Heart right ventricle (tissue), 16 donors: ENCODE measurements at places on chromosomes 2 and 18.

DNA sequence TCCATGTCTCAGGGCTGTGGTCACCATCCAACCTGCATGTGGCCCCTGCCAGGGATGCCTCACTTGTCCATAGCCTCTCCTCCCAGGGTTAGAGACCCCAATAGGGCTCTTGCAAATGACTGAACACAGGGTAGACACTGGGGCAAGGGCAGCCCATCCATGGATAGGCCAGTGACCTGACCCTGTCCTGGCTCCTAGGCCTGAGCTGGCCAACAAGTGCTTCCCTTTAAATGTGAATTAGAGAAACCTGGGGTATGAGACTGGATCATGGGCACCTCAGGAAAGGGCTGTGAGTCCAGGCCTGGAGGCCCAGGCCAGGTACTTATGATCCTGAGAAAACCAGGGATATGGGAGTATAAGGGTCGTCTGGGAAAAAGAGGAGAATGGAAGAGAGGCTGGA, 64.5 kb downstream of the COPS8 start:
- no peak for DNase-seq

GRCh38 chr2:234880551-234881211, 71.1 kb upstream of the SH3BP4 start:
- DNase-seq = no peak

GRCh38 chr2:196309691-196310090, 138.3 kb upstream of the STK17B start:
- DNase-seq = no peak

DNA sequence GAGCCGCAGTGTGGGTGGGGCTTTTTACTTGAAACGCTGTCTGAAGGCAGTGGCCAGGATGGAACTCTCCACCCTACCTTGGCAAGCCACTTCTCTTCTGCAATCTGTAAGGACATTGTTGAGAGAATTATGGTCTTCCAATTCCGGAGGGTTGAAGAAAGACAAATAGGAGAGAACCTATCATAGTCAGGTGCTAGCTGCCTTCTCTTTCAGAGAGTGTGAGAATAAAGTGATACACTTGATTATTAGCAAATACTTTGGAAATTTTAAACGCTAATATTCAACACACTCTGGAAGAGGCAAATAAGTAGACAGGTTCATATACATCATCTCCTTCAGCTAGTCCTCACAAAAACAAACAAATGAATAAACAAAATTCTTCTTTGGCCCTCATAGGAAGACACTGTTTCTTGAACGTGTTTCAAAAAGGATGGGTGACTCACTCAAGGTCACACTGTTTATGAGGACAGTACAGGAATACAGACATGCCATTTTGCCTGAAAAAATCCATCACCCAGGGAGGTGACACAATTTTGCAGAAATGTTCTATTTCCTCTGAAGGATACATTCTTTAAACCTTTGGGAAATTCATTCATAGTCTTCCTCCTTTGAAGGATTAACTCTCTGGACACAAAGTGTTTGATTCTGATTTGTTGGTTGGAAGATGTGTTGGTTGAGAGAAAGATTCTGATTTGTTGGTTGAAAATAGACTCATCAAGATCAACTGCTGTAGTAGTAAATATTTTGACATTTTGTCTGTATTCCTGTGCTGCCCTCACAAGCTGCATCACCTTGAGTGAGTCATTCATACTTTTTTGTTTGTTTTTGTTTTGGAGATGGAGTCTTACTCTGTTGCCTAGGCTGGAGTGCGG, 2.2 kb upstream of the IL1RN start:
- no peak for DNase-seq

DNA sequence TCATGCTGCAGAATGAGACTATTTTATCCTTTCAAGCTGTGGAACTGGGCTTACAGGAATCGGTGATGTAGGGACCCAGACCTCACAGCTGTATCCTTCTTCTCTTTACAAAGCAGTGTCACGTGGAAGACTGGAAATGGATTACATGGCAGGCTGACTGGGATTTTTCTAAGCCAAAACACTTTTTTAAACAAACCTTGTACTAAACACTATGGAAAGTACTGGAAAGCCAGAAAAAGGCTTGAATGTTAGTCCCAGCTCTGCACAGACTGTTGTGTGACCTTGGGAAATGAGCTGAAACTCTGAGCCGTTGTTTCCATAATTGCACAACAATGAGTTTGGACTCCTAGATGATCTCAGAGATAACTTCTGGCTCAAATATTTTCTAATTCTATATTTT, 7.6 kb upstream of the ADAM23 start:
- DNase-seq = no peak

GRCh38 chr2:234308073-234308812, 188.6 kb downstream of the ARL4C start:
- DNase-seq = no peak

- no peak for DNase-seq
These were observed 99.0 kb downstream of the SP3 start for GRCh38 chr2:173865971-173866873.

- DNase-seq = no peak
These were observed 929.7 kb downstream of the LRP1B start for GRCh38 chr2:141201016-141201565.
